ENCODE measurements at places on chromosomes 16 and 17. TPM values are rescaled to one million over a fixed set of nuclear protein-coding genes. Genes with fewer than 3 reads are reported as not detected.

KCNAB3 gene
- total RNA-seq, result 0.21 TPM

CDH8 gene
- 0.21 TPM for total RNA-seq

ARL5C gene
- total RNA-seq, result not detected

TBC1D3C gene
- total RNA-seq, result not detected

NPIPA8 gene
- total RNA-seq, result not detected

PRR29 gene
- not detected for total RNA-seq

FZD2 gene
- 0.34 TPM for total RNA-seq

ADAD2 gene
- total RNA-seq, result not detected

CEP295NL gene
- 0.43 TPM for total RNA-seq

BCL6B gene
- not detected for total RNA-seq

PRR35 gene
- under 0.01 TPM for total RNA-seq

CA4 gene
- not detected for total RNA-seq

NPIPB5 gene
- 42.7 TPM for total RNA-seq

WFDC1 gene
- total RNA-seq, result not detected

IFI35 gene
- total RNA-seq, result 1.4 TPM

TNFRSF13B gene
- total RNA-seq, result not detected

FBXW10B gene
- 1.0 TPM for total RNA-seq

CHST5 gene
- total RNA-seq, result not detected

CCL3 gene
- total RNA-seq, result not detected

GLIS2 gene
- 3.6 TPM for total RNA-seq

CDH13 gene
- total RNA-seq, result 74.0 TPM

RUNDC3A gene
- total RNA-seq, result 3.4 TPM

RNF112 gene
- 0.34 TPM for total RNA-seq

PPL gene
- 199 TPM for total RNA-seq

HOXB2 gene
- total RNA-seq, result not detected

WNK4 gene
- total RNA-seq, result 0.57 TPM

LDHD gene
- 0.68 TPM for total RNA-seq

C17orf50 gene
- total RNA-seq, result not detected

INCA1 gene
- 0.21 TPM for total RNA-seq

OR3A3 gene
- total RNA-seq, result not detected

FSCN2 gene
- total RNA-seq, result 0.34 TPM

HOXB13 gene
- total RNA-seq, result not detected

ENDOV gene
- total RNA-seq, result 16.1 TPM

RHBDF2 gene
- 69.8 TPM for total RNA-seq

TLCD2 gene
- 7.8 TPM for total RNA-seq

CDRT4 gene
- 0.34 TPM for total RNA-seq

OTOP3 gene
- total RNA-seq, result not detected
